ENCODE measurements at places on chromosomes 7 and 10.

DNA sequence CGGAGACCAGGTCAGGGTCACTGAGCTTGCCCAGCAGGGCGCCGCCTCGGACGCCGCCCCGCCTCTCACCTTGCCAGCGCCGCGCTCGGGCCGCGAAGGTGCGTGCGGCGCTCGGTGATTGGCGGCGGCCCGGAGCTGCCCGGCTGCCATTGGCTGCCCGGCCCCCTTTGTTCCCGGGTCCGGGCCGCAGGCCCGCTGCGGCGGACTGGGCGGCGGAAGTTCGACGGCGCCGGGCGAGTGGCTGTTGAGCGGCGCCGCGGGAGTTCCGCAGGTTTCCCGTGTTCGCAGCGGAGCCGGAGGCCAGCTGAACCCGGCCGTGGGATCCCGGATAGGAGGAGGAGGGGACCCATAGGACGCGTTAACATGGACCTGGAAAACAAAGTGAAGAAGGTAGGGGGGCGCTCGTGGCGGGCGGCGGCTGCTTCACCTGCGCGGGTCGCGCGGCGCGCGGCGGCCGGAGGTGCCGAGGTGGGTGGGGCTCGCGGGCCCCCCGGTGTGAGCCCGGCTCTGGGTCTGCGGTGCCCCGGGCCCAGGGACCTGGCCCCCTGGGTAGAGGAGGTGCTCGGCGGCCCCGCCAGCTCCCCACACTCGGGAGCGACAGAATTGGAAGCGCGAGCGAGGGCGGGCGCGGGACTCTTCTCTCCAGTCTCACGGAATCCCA is at the start of gene TES:
Gene TES, plus strand, starts transcription at position 195 of the 661 bp plus-strand sequence. Its CDS starts 169 bp downstream, at position 364.
- DNase-seq, result peak; percentile 88

GRCh38 chr10:78550090-78550489 is 516.4 kb downstream of the RPS24 start:
- DNase-seq, result no peak

GRCh38 chr10:11359869-11360268 is 251.6 kb downstream of the USP6NL start:
- DNase-seq, result no peak

DNA sequence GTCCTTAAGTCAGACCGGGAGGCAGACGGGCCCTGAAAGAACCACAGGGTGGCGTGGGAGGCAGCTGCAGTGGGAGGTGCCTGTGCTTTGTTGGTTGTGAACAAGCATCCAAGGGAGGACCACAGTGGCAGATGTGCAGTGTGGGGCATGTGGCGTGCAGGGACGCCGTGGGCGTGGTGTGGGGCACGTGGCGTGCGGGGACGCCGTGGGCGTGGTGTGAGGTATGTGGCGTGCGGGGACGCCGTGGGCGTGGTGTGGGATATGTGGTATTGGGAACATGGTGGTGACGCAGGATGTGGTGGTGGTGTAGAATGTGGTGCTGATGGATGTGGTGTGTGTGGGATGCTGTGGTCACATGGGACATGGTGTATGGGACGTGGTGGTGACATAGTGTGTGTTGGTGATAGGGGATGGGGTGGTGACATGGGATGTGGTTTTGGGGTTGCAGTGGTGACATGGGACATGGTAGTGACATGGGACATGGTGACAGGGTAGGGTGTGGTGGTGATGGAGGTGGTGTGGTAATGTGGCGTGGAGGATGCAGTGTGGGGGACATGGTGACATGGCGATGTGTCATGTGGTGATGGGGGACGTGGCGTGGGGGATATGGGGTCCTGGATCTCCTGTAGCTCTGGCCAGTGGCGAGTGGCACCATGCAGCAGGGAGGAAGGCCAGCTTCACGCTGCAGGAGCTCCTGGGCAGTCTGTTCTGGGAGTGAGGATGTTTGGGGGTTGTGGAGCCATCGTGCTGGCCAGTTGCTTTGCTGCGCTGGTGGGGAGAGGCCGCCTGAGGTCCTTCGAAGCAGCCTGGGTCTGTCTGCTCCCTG is 78.8 kb downstream of the INPP5A start:
- no peak for DNase-seq

DNA sequence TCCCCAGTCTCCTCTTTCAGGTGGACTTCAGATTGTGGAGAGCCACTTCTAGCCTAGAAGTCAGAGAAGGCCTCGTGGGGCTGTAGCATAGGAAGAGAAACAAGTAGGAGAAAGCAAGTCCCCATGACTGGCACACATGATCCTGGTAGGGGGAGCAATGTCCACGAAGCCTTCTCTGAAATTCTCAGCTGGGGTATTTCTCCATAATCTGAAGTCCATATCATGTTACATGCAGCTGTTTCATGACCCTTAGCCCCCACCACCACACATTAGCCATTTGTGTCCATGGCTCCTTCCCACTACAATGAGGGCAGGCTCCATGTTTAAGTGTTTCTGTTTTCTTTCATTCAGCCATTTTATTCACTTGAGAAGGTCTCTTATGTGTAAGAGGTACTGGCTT is 43.2 kb downstream of the LAMB4 start:
- no peak for DNase-seq

GRCh38 chr7:157397731-157398691 is 61.2 kb downstream of the DNAJB6 start:
- DNase-seq, result peak; percentile 35

DNA sequence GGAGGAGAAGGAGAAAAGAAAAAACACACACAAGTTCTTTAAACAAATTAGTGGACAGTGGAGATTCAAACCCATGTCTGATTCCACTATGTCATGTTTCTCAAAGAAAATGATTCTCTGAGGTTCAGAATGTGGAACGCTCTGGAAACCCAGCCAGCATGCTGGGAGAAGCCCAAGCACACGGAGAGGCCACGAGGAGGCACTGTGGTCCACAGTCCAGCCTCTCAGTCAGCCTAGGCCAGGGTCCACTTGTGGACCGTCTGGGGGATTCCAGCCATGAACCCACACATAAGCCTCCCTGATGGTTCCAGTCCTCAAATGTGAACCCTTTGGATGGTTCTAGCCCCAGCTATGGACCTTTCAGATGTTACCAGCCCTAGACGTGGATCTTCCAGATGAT is 73.4 kb downstream of the CAV1 start:
- DNase-seq, result no peak

DNA sequence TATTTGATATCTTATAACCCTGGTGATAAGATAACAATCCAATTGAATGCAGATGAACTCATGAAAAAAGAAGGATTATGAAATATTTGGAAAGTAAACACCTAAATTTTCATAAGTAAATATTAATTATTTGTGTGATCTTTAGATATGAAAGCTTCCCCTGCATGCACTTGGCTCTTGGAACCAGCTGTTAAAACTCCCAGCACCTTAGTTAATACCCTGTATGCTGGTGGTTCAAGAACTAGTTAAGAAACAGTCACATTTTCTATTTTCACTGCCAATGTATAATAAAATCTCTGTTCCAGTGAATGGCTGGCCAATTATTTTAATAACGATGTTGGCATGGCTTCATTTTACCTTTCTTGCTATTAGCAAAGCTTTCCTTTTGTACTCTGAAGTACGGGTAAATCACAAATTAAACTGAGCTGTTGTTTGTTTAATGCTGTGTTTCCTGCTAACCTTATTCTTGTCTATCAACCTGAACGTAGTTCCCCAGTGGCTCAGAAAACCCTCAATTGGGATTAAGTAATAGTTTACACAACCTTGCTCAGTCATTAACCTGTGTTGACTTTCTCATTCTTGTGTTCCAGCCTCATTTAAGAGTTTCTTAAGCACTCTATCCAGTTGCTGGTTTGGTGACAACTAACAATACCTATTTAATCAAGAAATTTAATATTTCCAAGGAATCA is 38.9 kb downstream of the MET start:
- no peak for DNase-seq

- no peak for DNase-seq
Measured at GRCh38 chr10:21475393-21475792, 50.1 kb downstream of the SKIDA1 start.

DNA sequence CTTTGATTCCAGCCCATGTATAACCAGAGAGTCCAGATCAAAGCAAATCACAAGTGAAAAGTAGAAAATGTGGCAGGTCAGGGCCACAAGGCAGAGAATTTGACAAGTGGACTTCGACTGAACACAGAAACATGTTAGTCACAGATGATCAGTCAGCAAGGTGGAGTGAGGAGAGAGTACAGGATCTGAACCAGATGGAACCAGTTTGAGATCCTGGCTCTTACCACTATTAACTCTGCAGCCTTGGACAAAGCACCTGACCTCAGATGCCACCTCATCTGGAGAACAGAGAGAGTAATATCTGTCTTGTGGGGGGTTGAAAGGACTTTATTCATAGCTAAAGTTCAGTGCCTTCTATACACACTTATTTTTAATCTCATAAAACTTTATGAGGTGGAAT is 4.4 kb downstream of the MRLN start:
- DNase-seq, result no peak

DNA sequence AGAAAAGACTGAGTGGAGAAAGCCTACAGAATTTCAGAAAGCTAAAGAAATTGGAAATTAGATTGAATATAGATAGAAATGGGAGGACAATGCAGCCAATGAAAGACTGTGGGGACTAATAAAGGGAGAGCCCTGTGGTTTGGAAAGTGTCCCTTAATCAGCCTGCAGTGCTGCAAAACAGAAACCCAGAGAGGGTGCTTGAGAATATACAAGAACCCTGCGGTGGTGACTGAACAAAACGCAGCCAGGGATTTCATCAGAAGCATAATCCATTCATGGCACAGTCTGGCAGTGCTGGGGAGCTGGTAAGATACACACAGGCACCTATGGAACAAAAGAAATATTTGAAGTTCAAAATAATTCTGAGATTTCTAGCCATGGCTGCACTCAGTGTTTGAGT is 19.1 kb downstream of the CEP41 start:
- DNase-seq, result no peak

GRCh38 chr10:12583891-12584595 is 234.7 kb downstream of the CAMK1D start:
- no peak for DNase-seq

GRCh38 chr7:127881564-127881963 is 149.7 kb downstream of the LRRC4 start:
- no peak for DNase-seq

DNA sequence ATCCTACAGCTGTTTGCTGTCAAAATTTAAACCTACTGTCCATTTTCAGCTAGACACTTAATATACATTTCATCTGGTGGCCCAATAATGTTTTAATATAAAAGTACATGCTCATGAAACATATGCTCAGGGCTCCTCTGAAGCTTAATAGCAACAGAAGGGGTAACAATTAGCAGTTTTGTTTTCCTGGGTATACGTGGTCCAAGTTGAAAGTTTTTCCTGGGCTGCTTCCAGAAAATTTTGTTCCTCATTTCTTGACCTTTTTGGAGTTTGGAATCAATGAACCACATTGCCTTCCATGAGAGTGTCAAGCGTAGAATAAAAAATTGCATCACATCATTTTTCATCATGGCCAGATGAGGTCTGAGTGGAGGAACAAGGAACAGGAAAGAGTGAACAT is 537.3 kb upstream of the MGMT start:
- no peak for DNase-seq

DNA sequence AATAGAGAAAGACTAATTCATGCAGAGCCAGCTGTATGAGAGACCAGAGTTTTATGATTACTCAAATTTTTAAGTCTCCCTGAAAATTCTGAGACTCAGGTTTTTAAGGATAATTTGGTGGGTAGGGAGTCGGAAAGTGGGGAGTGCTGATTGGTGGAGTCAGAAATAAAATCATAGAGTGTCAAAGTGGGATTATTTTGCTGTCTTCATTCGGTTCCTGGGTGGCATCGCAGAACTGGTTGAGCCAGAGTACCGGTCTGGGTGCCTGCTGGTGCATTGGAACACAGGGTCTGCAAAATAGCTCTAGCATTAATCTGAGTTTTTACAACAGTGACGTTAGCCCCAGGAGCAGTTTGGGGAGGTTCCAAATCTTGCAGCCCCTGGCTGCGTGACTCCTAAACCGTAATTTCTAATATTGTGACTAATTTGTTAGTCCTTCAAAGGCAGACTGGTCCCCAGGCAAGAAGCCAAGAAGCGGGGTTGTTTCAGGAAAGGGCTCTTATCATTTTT is 32.4 kb downstream of the GPRIN2 start:
- no peak for DNase-seq

DNA sequence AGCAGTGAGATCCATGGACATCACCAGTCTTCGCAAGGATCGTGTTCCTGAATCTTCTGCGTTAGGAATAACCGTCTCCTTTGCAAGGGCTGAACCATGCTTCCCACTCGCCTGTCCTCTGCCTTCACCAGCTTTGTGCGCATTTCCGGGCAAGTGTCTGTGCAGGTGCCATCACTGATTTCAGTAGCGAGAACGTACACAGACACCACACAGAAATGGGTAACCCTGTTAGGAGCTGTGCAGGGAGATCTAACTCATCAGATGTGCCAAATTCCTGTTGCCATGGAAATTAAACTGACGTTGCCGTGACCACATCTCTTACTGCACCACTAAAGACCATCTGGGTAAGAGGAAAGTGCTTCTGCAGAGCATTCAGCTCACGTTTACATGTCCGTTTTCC is 146.3 kb downstream of the DIP2C start:
- no peak for DNase-seq

DNA sequence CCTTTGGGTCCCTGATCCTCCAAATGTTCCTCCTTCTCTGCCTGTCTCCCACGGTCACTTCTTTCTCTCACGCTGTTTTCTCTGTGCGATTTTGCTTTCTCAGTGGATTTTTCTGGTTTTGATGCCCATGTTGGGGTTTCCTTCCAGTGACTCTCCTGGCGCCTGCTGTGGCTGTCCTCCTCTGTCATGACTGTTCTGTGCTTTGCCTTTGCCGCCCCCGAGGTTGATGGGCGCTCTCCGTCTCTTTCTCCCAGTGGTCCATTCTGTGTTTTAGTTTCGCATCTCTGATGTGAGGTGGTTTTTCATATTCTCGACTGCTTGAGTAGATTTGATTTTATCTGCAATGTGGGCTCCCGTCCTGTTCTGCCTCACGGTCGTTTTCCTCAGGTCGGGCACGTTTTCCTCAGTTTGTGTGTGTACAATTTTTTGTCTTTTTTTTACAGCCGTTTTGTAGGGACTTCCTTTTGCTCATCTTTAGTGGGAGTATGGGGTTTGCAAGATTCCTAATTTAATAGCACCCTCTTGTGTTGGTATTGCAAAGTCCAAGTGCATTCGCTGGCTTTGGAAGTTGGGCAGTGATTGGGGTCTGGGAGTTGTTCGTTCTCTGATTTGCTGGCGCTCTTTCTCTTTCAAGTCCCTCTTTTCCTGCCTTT is 100.0 kb downstream of the INPP5A start:
- peak; percentile 60 for DNase-seq

DNA sequence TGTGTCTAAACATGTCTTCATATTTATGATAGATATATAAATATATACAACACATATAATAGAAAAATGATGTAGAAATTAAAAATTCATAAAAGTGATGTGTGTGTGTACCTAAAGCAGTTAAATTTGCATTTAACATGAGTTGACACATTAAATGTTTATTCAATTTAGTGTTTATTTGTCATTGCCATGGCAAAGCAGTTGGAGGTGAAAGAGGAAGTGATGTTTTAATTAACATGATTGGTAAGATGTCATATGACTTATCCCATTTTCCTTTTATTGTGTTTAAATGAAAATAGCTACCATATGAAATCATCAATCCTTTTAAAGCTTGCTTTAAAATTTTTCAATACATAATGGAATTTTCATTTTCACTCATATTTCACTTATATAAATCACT is 452.6 kb downstream of the SUGCT start:
- DNase-seq, result no peak

- peak; percentile 64 for DNase-seq
Measured at GRCh38 chr7:2523941-2524807, 4.6 kb downstream of the LFNG start.
